ENCODE measurements at places on chromosomes 11 and 22.

DNA sequence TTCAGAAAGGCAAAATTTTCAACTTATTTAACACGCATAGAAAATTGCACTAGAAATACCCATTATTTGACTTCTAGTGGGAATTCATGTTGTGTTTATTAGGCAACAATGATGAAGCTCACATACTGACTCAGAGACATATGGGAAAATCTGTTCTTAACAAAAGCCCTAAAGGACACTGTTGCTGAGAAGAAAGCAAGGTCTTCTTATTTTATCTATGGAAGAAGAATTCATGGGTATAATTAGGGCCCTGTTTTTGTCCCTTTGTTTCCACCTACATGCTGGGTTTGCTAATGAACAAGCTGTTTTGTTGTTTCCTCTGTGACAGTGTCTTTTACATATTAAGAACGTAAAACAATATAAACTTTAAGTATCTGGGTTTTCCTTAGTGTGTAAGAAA, 606.7 kb upstream of the ARHGAP42 start:
- no peak for DNase-seq

DNA sequence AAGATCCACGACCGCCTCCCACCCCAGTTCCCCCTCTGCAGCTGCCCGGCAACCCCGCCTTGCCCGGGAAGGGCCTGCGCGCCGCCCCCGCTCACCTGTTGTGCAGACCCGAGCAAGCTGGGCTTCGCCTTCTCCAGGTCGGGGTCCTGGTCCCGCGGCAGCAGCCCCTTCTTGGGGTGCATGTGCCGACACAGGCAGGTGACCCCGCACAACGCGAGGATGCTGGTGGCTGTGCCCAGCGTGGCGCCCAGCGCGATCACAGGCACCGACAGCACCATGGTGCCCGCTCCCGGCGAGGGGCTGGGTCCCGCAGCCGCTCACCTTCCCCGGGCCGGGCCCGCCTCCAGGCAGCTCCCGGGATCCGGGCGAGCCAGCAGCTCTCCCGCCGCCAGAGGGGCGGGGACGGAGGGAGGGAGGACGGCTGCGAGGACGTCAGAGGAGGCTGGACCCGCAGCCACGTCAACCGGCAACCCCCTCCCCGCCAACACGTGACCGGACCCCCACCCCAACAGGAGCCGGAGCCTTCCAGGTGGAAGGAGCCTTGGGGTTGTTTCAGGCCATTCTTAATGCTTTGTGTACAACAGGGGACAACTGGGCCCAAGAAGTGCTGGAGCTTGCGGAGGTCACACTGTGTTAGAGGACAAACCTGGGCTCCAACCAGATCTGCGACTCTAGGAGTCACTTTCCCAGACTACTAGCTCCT, at the start of gene SYT13:
SYT13 (minus strand) TSS at position 412 of the 703 bp plus-strand sequence; CDS start at position 278, 134 bp downstream.
- DNase-seq = no peak

GRCh38 chr22:19843107-19843856, 11.4 kb downstream of the GNB1L start:
- DNase-seq = no peak

DNA sequence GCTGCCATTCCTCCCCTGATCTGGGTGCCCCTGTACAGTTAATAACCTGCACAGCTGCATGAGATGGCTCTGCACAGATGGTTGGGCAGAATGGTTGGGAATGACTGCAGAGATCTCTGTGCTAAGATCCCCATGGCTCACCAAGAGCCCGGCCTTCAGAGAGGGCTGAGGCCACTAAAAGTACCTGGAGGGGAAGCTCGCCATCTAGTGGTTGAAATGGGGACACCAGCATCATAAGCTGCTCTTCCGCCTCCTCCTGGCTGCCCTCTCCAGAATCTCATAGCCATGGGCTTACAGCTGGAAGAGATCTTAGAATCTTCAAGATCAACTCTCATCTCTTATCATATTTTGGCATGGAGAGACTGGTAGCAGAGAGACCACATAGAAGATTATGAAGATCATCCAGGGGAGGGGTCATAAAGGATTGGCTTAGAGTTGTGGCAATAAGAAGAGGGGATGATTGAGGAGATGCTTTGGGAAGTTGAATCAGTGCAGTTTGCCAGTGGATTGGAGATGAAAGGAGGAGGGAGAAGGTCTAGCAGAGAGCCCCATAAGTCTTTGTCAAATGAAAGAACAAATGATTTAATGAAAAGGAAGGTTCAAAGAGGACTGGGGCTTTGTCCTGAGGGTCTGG, 22.0 kb upstream of the TLCD5 start:
- peak; percentile 78 for DNase-seq

DNA sequence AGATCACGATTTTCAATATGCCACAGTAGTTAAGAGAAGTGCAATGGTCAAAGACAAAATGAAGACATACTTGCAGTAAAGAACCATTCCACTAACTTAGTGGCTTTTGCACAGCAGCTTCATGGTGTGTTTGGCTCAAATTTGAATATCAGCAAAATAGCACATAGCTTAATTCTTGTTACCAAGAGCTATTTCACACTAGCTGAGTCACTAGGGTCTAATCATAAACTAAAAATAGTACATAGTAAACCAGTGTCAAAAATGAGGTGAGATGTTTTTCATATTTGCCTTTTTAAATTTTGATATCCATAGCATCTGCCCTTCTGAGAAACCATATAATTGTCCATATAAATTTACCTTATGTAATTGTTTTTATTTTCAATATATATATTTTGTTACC, 325.0 kb upstream of the LUZP2 start:
- no peak for DNase-seq

GRCh38 chr11:57641011-57641807, 8.5 kb downstream of the YPEL4 start:
- peak; percentile 76 for DNase-seq

DNA sequence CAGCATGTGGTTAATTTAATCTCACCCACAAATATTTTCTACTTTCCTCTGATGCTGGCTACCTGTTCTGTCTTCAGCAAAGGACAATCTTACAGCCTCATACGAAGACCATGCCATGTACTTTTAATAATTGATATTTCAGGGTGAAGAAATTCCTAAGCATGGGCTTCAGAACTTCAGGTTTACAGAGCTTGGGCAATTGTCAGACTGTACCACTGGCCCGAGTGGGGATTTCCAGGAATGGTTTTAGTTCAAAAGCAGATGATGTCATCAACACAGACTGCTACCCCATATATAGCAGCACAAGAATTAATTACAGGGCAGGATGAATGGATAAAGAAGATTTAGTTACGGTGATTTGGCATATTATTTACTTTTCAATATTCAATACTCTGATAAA, 171.8 kb downstream of the ETS1 start:
- DNase-seq = peak; percentile 81

GRCh38 chr11:29734287-29734686, 282.5 kb downstream of the KCNA4 start:
- DNase-seq = no peak

- DNase-seq = peak; percentile 3
Observed at GRCh38 chr11:101797335-101797734, 117.5 kb upstream of the CEP126 start.

DNA sequence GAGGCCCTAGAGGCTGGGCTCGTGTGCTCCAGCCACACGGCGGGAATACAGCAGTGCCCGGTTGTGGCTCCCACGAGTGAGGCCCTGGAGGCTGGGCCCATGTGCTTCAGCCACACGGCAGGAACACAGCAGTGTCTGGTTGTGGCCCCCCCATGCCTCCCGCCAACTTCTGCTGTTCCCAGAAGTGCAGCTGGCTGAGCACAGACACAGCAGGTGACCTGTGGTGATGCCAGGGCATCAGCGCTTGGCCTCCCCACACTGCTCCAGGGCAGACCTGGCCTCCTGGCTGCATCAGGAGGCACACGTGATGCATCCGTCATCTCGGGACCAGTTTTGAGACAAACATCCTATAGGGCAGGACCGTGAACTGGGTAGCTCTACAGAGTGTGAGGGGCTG, 110.3 kb downstream of the KCNQ1OT1 start:
- no peak for DNase-seq

DNA sequence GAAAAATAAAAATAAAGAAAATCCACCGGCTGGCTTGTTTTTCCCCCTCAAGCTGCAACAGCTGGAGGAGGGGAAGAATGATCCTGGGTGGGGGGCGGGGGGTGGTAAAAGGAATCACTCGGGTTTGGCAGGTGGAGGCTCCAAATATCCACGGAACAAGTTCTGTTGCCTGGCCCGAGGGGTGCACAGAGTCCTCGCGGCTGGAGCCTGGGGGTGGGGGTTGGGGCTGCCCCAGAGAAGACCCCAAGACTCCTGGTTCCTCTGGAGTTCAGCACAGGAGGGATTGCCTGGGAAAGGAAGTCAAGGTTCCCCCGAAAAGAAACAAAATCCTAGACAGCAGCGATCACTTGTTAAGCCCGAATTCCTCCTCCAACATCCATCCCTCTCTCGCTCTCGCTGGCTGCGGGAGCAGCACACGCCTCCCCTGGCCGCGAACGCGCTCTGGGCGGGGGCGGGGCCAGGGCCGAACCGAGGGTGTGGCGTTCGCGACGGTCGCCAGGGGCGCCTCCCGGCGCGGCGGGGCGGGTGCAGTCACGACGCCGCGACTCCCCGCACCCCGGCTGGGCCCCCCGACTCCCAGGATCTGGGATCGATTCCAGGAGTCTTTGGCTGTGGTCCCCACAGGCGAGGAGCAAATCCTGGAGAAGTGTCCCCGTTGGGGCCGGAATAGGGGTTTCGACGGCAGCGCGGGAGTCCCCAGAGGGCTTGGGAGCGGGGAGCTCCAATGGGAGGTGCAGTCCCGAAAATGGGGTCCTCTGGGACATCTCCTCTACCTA, at the start of gene KCNA4:
KCNA4 (minus strand) TSS at position 443 of the 776 bp plus-strand sequence. CDS start 4,352 bp downstream, outside the sequence.
- DNase-seq = peak; percentile 3

- no peak for DNase-seq
Observed at GRCh38 chr11:57648801-57649735, 644 bp downstream of the YPEL4 start.

DNA sequence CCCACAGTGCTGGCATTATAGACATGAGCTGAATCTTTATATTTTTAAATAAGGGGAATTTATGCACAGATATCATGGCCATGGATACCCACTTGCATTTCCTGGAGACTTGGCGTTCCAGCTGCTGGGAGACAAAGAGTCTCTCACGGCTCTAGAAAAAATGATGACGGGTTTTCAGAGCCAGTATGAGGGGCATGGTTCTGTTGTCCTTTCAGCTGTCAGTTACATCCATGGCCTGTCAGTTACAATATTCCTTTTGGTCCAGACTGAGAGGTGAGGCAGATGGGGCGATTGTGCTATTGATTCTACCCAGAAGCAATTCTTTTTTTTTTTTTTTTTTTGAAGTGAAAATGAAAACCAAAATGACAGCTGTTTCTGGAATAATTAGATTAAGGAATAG, 29.7 kb downstream of the USH1C start:
- DNase-seq = no peak

GRCh38 chr11:126683766-126684728, 316.5 kb downstream of the KIRREL3 start:
- no peak for DNase-seq

DNA sequence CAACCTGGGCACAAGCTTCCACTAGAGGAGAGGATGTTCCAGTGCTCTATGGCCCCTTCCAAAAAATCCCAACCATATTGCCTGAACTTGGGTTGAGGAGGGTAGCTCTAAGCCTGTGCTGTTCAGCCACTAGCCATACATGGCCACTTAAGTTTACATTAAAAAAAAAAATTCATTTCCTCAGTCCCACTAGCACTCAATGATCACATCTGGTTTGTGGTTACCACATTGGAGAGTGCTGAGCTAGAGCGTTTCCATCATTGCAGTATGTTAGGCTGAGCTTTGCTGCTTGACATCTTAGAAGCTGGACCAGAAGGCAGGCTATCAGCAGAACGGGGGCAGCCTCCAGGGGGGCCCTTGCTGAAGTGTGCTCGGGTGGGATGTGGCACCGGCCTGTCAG, 43.5 kb upstream of the CYP2D6 start:
- peak; percentile 53 for DNase-seq

GRCh38 chr11:79409330-79409729, 31.5 kb downstream of the TENM4 start:
- no peak for DNase-seq

- DNase-seq = no peak
Observed at GRCh38 chr11:125429807-125430678, 66.0 kb downstream of the FEZ1 start.

GRCh38 chr11:69770540-69770939, 4.6 kb downstream of the FGF4 start:
- DNase-seq = no peak

- no peak for DNase-seq
Observed at GRCh38 chr11:65648997-65649493, 11.1 kb downstream of the SIPA1 start.

GRCh38 chr11:18088966-18089365, 16.9 kb downstream of the SAAL1 start:
- DNase-seq = no peak

GRCh38 chr22:36329254-36330078, 58.3 kb downstream of the MYH9 start:
- DNase-seq = peak; percentile 84

- peak; percentile 65 for DNase-seq
Observed at GRCh38 chr11:114416441-114416961, 16.0 kb downstream of the RBM7 start.

- DNase-seq = peak; percentile 44
Observed at GRCh38 chr22:25202290-25202921, 2.7 kb downstream of the CRYBB3 start.

- DNase-seq = no peak
Observed at GRCh38 chr11:62421996-62422395, 3.2 kb downstream of the SCGB1A1 start.

GRCh38 chr11:78898266-78898775, 323.7 kb upstream of the NARS2 start:
- DNase-seq = no peak

DNA sequence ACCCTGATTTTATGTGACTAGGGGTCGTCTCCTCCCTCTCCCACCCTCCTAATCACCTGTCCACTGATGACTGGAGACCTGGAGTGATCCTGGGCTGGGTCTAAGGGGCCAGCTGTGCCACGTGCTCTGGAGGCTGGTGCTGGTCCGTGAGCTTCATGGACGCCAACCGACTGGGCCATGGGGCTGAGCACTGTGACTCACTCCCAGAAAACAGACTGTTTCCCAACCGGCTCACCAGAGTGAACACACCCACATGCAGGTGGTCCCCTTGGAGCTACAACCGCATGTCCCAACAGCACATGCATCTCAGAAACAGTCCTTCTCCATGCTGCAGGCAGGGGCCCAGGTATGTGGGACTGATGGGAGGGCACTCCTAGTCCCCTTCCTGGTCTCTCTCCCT, 14.0 kb upstream of the LMO1 start:
- no peak for DNase-seq

- no peak for DNase-seq
Observed at GRCh38 chr11:9821008-9821752, 157.3 kb downstream of the SWAP70 start.

- no peak for DNase-seq
Observed at GRCh38 chr22:23796461-23796860, 9.7 kb downstream of the SMARCB1 start.

Data from iris pigment epithelial cell (primary cell).